Stimulated activated CD4-positive, alpha-beta T cell treated with anti-CD3 and anti-CD28 coated beads, Interleukin-1b, Interleukin-23, amount 100 ng/mL, for 1 hour (primary cell): ENCODE measurements at places on chromosomes 4 and X.

GRCh38 chrX:135393051-135393450 is 28.7 kb upstream of the SMIM10L2A start:
- no peak for DNase-seq

DNA sequence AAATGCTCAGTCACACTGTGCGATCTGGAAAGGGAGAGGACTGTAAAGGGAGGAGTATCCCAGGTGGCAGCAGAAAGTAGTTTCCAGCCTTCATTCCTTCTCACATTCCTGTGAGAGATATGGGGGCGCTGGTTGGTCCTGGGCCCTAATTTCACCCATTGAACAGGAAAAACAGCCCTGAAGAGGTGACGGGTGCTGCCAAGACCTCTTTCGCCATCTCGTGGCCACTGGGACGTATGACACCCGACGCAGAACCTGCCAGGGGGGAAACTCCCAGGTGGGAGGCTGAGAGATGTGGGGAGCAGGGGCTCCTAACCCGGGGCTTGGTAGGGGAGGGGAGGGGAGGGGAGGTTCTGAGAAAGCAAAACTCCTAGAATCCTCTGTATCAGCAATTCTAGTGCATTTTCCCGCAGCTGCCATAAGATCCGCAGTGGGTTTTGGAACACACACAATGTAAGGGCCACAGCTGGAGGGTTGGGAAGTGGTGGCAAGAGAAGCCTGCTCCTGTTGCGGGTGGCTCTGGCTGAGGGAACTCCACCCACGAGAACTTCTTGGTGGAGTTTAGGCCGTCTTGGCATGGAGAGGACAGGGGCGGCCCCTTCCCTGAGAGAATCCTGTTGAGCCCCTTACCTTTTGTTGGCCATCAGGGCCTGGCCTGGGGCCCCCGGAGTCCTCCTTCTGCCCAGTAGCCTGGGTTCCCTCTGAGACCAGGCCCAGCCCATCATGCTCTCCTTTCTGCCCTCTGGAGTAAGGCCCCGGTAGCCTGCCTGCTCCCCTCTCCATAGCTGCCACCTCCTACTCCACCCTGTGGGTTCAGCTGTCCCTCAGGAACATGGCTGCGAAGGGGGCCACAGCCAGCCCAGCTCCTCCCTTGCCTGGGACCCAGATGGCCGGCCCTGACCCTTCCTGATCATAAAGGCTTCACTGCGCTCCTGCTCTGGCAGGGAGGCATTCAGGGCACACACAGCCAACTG is 134.1 kb downstream of the OR13H1 start:
- peak; percentile 4 for DNase-seq

- DNase-seq: no peak
Observed at GRCh38 chr4:181971411-181971810, 271.8 kb upstream of the TENM3 start.

- peak; percentile 54 for DNase-seq
Observed at GRCh38 chrX:48911412-48912182, at the start of gene SLC35A2. SLC35A2 (minus strand) TSS chrX:48911646; CDS start chrX:48911636, 10 bp downstream.

DNA sequence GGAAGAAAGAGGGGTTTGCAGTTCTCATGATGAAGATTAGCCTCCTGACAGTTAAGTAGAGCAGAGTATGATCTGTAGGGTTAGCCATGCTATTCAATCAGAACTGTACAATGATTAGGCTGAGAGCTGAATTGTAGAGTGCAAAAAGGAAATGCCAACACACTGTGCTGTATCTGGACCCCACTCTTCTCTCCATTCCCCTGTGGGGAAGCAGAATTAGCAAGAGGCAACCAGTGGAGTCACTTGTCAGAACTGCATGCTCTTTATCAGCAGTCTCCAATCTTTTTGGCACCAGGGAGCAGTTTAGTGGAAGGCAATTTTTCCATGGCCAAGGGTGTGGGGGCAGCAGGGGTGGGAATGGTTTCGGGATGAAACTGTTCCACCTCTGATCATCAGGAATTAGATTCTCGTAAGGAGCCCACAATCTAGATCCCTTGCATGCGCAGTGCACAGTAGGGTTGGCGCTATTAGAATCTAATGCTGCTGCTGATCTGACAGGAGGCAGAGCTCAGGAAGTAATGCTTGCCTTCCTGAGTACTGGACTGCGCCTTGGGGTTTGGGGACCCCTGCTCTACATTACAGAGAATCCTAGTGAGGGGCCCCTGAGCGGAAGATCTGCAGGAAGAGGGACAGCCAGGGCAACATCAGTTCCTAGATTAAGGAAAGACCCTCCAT is 19.4 kb downstream of the TBC1D9 start:
- no peak for DNase-seq

- DNase-seq: no peak
Observed at GRCh38 chr4:182225257-182225852, 17.8 kb upstream of the TENM3 start.

- DNase-seq: no peak
Observed at GRCh38 chrX:16733013-16733412, 13.6 kb downstream of the SYAP1 start.

DNA sequence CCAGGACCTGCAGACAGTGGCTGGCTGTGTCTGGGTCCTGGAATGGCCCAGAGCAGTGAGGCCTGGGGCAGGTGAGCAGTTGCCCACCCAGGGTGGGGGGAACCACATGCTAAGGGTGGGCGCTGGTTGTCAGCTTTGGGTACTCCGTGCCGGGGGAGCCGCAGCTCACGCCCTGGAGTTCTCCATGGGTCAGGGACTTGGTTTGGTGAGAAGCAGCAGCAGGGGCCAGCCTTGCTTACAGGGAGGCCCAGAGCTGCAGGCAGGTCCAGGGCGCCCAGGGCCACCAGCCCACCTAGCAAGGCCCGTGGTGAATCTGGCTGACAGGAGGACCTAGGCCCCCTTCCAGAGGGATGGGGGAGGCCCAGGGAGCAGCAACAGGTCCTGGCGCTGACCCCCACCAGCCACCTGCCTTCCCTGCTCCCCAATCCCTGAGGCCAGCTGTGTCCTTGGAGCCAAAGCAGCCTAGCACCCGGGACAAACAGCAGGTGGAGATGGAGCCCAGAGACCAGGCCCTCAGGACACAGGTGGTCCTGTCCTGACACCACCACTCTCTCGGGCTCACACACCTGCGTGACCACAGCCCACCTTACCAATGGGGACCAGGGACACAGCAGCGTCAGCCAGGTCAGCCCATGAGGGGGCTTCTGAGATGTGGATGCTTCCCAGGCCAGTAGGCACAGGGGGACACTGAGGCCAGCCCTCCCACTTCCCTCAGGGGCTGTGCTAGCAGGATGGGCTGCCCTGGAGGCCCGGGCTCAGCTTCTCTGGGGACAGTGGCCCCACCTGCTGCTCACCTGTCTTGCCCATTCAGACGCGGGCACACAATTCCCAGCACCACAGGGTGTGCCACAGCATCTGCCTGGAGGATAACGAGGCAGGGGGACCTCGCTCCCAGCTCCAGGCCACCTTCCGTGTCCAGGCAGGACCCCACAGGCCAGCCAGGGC is 3.5 kb downstream of the MXD4 start:
- DNase-seq: no peak

- DNase-seq: no peak
Observed at GRCh38 chrX:19642241-19643109, 127.2 kb upstream of the MAP3K15 start.

DNA sequence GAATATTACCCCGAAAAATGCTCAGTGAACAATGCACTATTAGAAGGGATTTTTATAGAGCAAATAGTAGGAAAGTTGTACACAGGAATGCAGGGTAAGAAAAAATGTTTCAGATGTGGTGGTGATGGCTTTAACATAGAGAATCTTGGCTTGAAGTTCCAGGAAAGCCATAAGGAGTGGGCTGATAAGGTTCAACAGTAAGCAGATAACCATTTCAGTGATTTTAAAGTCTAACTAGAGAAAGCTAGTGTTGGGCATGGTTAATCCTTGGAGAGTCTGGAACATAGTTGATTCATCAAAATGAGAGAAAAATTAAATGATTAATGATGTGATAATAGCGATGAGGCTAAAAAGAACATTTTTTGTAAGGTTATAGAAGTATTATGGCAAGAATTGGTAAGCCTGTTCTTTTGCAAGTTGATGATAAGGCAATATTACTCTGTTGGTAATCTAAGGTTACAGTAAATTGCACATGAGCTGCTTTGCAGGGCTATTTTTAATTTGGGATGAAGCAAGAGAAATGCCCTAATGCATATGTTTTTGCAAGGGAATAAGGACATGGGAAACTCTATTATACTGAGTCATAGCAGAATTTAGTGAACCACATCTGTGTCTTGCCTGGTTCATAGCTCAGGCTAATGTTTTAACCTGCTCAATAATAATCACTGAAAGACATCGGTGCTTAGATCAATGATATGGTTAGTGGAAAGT is 44.3 kb downstream of the GALNTL6 start:
- no peak for DNase-seq

- no peak for DNase-seq
Observed at GRCh38 chr4:145554691-145555090, 64.5 kb upstream of the MMAA start.

- DNase-seq: no peak
Observed at GRCh38 chr4:69984030-69984443, 11.7 kb upstream of the STATH start.

GRCh38 chr4:162684998-162685397 is 481.7 kb downstream of the NAF1 start:
- no peak for DNase-seq

GRCh38 chr4:141543706-141544105 is 92.7 kb upstream of the IL15 start:
- no peak for DNase-seq

DNA sequence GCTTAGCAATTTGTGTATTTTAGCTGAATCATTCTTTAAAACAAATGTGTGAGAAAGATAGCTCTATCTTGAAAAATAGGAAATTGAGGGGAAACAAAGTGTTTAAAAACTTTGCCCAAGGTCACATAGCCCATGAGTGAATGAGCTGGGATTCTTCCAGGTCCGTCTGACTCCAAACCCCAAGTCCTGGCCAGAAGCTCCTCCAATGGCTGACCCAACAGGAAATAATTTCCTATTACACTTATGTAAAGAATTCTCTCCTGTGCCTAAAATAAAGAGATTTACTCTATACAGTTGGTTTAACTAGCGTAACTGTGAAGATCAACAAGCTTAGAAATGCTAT is 287.6 kb downstream of the ARHGAP24 start:
- no peak for DNase-seq

GRCh38 chr4:127558088-127558487 is 74.7 kb upstream of the INTU start:
- DNase-seq: no peak

GRCh38 chrX:68490644-68491043 is 8.2 kb upstream of the YIPF6 start:
- DNase-seq: no peak

DNA sequence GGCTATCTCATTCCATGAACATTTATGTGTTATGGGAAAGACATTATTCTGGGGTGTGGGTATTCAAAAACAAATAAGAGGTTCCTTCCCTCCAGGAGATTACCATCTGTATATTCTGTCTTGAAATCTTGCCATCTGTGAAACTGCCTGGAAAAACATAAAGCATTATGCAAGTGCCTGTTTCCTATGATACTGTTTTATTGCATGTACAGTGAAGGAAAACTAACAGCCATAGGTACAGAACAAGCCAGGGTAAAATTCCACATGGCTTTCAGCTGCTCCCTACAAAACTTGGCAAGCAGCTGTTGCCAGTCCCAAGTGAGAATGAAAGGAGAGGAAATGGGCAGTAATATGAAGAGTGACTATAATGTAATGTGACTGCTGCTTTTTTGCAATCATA is 136.0 kb downstream of the GUCY2F start:
- no peak for DNase-seq

DNA sequence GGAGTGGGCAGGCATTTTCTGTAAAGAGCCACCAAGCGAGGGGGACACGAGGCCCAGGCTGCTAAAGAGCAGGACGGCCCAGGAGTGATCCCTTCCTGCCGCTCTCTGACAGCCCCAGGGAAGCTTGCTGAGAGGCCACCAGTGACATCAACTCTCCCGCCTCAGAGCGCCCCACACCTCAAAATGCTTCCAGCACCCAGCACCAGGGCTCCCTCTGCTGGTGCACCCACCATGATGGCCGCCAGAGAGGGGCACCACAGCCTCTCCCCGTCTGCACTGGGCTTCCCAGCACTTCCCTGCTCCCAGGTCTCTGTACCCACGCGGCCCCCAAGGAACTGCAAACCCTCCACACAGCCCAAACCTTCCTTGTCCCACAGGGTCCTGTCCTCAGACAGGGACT is 40.4 kb downstream of the GAK start:
- DNase-seq: no peak

DNA sequence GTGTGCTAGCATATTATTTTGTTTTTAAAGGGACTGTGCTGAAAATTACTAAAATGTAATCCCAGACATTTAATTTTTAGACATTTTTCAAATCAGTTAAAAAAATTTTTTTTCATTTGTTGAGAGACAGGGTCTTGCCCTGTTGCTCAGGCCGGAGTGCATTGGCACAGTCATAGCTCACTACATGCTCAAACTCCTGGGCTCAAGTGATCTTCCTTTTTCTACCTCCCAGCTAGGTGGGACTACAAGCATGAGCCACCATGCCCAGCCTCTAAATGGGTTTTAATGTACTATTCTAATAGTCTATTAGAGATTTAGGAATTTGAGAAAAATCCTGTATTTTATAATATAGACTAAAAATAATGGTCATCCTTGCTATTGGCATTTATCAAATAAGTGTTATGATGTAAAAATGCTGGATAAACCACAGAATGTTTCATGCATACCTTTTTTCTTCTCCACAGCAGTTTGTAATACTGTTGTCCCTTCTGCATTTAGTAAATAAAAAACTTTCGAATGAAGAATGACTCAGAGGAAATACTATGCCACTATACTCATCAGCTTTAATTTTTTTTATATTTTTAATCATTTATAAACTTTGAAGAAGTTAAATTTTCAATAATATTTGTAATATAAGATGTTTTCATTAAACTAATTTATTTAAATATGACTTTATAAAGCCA is 29.9 kb downstream of the CPEB2 start:
- DNase-seq: no peak

GRCh38 chr4:73252001-73252400 is 6.6 kb downstream of the ANKRD17 start:
- no peak for DNase-seq

- DNase-seq: no peak
Observed at GRCh38 chr4:160362478-160362877, 1259.6 kb downstream of the RAPGEF2 start.
